ENCODE measurements at places on chromosomes 5 and 9. TPM values are rescaled to one million over a fixed set of nuclear protein-coding genes. Genes with fewer than 3 reads are reported as not detected.

Gene RNF183
- 0.25 TPM for total RNA-seq

Gene ANKRD18A
- total RNA-seq: 6.7 TPM

Gene RALGPS1
- total RNA-seq: 17.8 TPM

Gene BTNL8
- total RNA-seq: 2.6 TPM

DNA sequence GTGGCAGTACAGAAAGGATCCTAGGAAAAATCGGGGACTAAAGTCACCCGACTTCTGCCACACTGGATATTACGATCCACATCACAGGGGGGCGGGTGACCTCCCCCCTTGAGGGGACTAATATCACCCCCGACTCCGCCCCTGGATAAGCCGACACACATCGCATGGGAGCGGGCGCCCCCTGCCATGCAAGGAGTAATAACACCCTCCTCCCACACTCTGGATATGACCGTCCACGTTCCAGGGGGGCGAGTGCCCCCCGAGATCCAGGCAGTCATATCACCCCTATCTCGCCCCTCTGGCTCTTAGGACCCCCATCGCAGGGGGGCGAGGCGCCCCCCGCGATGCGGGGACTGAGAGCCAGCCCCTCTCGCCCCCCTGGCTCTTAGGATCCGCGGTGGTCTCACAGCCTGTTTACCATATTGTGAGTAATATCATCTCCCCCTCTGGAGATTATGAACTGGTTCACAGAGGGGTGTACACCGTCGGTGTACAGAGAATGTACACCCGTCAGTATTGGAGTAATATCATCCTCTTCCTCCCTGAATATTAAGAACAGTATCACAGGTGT, 423.0 kb downstream of the DIRAS2 start:
- H3K27me3 ChIP-seq: no peaks in the 10 kb centered on the region
- DNase-seq: no peak
- no peaks in the 10 kb centered on the region for H3K4me1 ChIP-seq
- H3K4me3 ChIP-seq: no peak overlapping the region

- H3K27ac ChIP-seq: no peak overlapping the region
- no peaks in the 10 kb centered on the region for H3K27me3 ChIP-seq
- H3K36me3 ChIP-seq: no peaks in the 10 kb centered on the region
- DNase-seq: no peak
- H3K4me1 ChIP-seq: no peaks in the 10 kb centered on the region
Measured at GRCh38 chr5:78397831-78398230, 37.4 kb downstream of the SCAMP1 start.

- no peak overlapping the region for H3K4me3 ChIP-seq
- peaks cover 4% of the 10 kb centered on the region for H3K36me3 ChIP-seq
- H3K4me1 ChIP-seq: peaks cover 18% of the 10 kb centered on the region
- H3K27ac ChIP-seq: peak overlapping the region; percentile 57
Measured at GRCh38 chr5:151078490-151079262, 2.2 kb downstream of the TNIP1 start.
